ENCODE measurements at places on chromosomes 11 and 22.
A peak's percentile ranks its signal among the peaks of the same experiment; 100 is the strongest.

- DNase-seq = no peak
These were observed 131.4 kb upstream of the C11orf58 start for GRCh38 chr11:16606784-16607674.

DNA sequence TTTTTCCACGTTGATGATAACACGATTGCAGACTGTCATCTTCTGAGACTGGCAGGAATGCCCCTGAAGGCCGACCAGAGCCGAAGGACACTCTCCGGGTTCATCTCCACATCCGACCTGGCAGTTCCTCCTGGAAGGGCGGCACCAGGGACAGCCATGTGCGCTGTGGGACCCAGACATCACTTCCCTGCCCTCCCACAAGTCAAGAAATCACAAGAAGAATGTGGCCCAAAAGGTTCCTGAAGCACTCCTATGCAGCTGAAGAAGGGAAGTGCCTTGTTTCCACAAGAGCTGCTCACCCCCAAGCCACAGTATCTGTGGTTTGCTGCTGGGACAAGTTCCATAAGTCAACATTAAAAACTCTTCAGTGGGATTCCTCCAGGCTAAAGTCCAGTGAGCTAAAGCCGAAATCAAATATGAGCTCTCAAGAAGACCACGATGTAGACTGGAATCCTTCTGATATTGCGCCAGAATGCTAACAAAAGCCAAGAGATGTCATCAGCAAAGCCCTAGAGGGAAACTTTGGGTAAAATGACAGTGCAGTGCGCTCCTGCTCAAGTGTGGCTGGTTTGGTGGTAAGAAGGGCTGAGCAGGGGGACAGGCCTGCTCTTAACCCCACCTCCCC, 21.2 kb downstream of the PACSIN2 start:
- DNase-seq = no peak

- DNase-seq = no peak
These were observed 75.4 kb downstream of the GAB4 start for GRCh38 chr22:16932577-16932976.

DNA sequence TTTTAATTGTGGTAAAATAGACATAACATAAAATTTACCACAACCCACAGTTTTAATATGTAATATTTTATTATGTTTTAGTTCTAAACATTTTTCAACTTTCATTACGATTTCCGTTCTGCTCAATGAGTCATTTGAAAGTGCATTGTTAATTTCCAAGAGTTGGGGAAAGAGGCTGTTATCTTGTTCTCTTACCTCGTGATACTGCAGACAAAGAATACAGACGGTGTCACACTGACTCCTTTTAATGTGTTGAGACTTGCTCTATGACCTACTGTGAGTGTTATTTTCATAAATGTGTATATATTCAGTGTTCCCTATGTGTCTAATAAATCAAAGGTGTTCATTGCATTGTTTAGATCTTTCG, 10.8 kb upstream of the RAC2 start:
- no peak for DNase-seq

DNA sequence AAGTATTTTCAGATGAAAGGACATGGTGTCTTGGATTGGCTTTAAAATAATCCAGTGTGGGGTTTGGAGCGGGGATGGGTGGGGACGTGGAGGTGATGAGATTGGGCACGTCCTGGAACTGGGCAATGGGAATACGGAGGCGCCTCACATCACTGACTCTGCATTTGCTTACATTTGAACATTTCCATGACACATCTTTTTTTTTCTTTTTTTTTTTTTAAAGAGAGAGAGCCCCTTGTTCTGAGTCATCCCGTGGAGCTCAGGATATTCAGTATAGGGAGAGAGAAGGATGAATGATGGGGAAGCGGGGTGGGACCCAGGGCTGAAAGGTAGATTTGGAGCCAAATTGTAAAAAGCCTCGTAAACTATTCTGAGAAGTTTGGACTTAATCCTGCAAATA, 142.7 kb downstream of the FBXO7 start:
- no peak for DNase-seq

- peak; percentile 24 for DNase-seq
These were observed 383.7 kb downstream of the TMEM135 start for GRCh38 chr11:87421422-87421821.

DNA sequence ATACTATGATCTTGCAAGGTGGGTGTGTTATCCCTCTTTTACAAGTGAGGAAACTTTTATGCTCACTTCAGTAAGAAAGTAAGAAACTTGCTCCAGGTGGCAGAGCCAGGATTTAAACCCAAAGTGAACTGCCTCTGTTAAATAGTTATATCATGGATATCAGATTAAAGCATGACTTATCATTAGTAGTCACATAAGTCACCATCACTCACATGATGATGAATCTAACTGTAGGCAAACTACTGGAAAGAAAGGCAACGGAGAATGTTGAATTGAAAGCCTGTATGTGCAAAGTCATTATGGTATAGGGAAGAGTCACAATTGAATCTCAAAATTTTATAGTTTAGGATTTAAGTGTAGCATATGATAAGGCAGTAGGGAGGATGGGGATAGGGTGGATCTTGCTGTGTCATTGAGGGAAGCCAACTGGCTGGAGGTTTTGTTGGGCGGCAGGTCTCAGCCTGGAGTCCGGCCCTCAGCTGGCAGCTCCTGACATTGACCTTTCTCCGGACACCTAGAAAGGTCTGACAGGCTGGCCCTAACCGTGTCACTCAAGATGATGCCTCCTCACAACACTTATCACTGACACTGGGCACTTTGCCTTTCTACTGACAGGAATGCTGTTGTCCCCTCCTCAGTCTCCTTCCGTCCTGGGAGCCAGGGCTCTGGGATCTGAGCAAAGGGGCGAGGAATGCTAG, 98.3 kb downstream of the EMSY start:
- DNase-seq = no peak

DNA sequence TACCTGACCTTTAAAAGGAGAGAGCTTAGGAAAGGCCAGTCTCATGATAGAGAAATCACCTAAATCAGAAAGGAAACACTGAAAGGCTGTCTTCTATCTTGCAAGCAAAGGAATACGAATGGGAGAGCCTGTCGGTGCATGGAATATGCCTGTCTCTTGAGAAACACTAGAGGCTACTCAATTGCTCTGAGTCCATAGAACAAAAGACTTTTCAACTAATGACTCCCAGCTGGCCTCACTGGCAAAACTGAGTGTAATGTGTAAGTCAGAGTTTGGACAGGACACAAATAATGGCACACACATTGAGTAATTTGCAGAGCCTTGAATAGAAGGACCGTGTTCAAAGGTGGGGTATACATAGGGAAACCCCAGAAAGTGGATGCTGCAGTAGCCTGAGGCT, 171.0 kb upstream of the ARHGAP20 start:
- no peak for DNase-seq

DNA sequence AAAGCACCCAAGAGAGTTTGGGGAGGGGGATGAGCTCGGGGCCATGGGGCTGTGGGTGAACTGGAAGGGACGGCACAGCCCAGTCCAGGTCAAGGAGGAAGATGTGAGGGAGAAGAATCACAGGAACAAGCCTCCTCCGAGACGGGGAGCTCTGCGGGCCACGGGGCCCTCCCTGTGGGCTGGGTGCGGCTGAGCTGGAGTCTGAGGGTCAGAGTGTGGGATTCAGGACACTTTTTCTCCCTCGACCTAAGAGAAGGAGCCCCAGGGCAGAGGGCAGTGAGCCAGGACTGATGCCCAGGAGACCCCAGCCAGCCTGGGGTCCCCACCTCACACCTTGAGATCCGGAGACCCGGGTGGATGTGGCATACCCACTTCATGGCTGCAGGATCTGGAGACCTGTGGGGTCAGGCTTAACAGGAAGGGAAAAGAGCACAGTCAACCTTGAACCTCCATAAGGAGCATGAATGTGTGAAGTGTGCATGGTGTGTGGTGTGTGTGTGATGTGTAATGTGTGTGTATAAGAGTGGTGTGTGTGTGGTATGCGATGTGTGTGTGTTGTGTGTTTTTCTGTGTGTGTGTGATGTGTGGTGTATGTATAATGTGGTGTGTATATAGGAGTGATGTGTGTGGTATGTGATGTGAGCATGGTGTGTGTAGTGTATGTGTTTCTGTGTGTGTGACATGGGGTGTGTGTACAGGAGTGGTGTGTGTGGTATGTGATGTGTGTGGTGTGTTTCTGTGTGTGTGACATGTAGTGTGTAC, 504.6 kb downstream of the BRD1 start:
- no peak for DNase-seq

DNA sequence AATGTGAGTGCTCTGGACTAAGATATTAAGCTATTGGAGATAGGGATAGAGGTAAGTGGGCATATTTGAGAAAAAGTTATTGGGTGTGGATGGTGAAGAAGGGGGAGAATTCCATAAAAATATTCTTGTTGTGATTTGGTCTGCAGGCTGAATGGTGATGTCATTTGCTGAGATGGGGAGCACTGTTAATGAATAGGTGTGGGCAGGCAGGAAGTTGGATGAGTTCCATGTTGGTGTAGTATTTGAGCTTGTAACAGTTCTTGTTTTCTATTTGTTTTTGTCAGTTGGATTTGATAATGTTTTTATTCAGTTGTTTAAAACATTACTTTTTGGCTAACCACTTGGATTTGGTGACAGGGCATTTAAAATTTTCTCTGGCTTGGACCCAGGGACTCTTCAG, 168.8 kb downstream of the C11orf87 start:
- no peak for DNase-seq

GRCh38 chr11:121590772-121591404, 138.1 kb upstream of the SORL1-AS1 start:
- DNase-seq = no peak

DNA sequence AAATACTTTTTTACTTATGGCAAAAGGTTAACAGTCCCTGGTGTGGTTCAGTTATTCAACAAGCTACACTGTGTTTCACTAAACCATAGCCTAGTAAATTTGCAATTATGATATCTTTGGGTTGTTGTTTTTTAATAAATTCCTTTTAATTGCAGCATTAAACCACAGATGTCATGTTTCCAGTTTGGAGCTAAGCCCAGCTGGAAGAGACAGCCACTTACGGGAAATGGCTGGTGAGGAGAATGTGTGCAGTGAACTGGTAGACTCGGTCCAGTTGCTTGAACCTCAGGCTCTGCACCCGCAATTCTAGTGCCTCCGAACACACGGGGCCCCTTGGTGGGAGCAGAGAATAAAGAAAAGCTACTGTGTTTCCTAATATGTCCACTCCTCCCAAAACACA, 70.8 kb downstream of the WNT11 start:
- no peak for DNase-seq

- DNase-seq = no peak
These were observed 31.3 kb downstream of the RSF1 start for GRCh38 chr11:77789061-77789730.

DNA sequence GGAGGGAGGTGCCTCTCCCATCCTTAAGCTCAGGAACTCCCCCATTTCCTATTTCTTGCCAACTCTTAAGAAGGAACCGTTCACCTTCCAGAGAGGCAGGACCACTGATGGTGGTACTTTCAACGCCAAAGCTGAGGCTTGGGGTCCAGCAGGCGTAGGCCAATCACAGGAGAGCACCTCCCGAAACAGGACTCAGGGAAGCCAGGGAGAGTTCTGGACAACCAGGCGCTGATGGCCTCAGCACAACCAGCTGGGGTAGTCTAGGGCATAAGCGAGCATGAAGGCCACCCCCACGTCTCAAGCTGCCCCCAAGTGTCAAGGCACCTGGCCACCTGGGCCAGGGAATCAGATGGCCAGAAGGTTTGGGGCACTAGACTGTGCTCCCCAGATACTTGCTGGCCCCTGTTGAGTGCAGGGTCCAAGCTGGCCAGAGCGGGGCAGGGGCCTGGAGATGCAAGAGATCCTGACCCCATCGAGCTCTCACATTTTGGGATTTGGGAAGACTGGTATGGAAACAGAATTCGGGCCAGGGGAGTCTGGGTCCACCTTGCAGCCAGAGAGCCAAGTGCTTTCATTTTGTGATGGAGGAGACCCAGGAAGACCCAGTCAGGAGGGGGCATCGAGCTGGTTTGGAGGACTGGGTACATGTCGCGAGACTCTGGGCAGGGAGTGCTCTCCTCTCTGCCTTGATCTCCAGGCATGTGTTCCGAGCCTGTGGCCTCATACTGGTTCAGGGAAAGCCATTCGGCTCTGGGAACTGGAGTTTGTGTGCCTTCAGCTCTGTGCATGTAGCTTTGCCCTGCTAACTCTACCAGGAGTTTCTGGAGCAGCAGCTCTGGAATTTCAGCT, 926 bp downstream of the CD6 start:
- DNase-seq = no peak

- DNase-seq = no peak
These were observed 81.8 kb upstream of the TENM4 start for GRCh38 chr11:79522626-79523025.

- no peak for DNase-seq
These were observed 9.1 kb downstream of the DCHS1 start for GRCh38 chr11:6646576-6646917.

GRCh38 chr11:131692151-131692550, 321.7 kb downstream of the NTM start:
- DNase-seq = no peak

- no peak for DNase-seq
These were observed 97.0 kb upstream of the PRR5 start for GRCh38 chr22:44604991-44605390.

DNA sequence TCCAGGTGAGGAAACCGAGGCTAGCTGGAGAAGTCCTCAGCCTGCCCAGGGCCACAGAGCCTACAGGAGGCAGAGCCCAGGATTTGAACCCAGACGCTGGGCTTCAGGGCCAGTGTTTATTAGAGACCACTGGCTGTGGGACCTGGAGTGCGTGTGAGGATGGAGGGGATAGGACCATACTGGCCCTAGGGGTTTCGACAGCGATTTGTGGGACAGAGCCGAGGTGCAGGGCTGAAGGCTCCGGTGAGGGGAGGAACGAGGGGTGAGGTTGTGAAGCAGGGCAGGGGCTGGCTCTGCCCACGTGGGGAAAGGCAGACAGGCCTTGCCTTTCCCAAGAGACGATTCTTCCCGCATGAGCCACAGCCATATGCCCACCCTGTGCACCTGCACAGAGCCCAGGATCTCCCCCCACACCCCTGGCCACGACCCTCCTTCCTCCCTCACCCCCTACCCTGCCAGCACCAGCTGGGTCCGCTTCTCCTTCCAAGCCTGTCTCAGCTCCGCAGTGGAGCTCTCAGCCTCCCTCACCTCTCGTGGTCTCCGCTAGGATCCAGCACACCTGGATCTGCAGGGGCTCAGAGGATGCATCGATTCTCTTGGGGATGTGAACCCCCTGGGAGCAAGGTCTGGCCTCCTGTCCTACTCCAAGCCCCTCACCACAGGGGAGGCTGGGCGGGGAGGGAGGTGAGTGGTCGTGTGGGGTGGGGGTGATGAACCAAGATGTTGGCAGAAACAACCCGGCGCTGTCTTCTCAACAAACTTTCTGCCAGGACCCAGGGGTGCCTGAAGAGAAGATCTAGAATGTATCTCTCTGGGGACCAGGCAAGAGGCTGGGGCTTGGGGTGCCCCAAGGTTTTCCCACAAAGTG, 58.4 kb downstream of the RTL6 start:
- no peak for DNase-seq

GRCh38 chr11:65115361-65116082, 2.0 kb downstream of the ZNHIT2 start:
- DNase-seq = no peak

DNA sequence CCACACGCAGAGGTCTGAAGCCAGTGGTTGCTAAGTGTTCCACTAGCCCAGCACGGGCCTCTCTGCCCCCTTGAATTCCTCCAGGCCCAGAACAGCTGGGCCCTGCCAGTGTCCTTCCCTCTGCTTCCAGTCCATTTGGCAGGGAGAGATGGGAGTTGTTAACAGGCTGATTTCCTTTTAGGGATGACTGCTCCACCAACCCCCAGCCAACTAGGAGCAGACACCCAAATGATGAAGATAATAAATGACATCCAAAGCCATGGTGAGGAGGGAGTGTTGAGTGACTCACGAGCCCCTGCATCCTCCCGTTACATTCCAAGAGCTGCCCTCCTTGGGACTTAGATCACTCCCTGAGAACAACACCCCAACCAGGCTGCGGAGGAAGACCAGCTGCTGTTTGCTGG, 20.6 kb downstream of the PARVA start:
- DNase-seq = no peak

Measured in naive B cell (primary cell).